ENCODE measurements at places on chromosomes 2 and 18. TPM values are rescaled to one million over a fixed set of nuclear protein-coding genes. Genes with fewer than 3 reads are reported as not detected.

The KCNS3 gene
- 20.8 TPM for total RNA-seq

The POLE4 gene
- total RNA-seq, result 15.8 TPM

The PPP1R1C gene
- 7.3 TPM for total RNA-seq

The HOXD13 gene
- total RNA-seq, result not detected

The SNORC gene
- total RNA-seq, result 1.8 TPM

The PKP4 gene
- 50.1 TPM for total RNA-seq

The ANKRD62 gene
- total RNA-seq, result 13.0 TPM

The MYO1B gene
- 77.8 TPM for total RNA-seq
